ENCODE measurements at places on chromosomes 4 and X. TPM values are rescaled to one million over a fixed set of nuclear protein-coding genes. Genes with fewer than 3 reads are reported as not detected.

DNA sequence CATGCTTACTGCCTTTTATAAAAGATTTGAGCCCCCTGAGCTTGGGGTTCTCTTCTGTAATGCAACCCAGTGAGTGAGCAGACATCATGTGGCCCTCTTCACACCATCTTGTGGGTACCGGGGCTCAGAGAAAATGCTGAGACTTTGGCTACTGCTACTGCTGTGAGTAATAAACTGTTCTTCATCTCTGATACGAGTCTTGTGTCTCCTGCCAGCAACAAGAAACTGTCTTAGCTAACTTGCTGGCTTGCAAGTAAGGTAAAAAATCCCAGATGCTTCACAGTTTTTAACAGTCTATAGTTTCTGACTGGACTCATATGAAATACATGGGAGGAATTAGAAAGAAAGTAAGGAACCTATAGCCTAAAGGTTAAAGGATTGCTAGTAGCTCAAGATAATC lies 148.3 kb downstream of the GPC3 start:
- DNase-seq = no peak

The MAGEE2 gene
- 0.16 TPM for total RNA-seq

GRCh38 chrX:31590581-31591114 lies 518.8 kb upstream of the FTHL17 start:
- DNase-seq = no peak

GRCh38 chr4:113222471-113222870 lies 173.0 kb downstream of the ANK2 start:
- DNase-seq = no peak

DNA sequence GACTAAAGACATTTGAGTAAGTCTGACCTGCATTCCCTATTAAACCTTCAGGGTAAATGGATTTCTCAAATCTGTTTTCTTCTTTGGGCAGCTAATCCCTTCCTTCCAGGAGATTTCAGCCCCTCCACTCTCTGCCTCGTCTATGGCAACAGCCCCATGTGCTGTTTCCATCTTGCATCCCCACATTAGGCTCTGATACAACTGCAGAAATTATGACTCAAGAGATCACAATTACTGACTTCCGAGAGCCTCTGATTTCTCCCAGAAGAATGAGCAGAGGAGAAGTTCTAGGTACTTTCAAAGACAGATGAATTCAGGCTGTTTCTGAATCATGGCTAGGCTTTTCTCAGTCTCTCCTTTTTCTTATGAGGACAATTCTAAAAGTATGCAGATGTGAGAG lies 38.7 kb downstream of the RAI2 start:
- no peak for DNase-seq

DNA sequence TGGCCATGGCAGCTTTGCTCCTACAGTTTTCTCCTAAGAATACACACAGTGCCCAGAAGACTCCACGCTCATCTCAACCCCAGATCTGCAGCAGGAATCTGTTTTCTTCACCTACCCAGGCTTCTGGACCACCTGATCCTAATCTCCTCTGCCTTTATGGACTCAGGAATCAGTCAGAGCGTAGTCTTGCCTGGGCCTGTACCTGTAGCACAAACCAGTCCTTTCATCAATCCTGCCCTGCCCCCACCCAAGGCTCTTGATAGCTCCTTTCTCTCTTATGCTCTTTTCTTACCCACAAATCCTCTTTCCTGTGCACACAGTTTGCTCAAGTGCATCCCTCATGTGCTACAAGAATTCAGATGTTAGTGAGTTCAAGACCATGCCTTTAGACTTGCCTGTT lies 89.7 kb downstream of the ZNF718 start:
- no peak for DNase-seq
